ENCODE measurements at places on chromosomes 4 and X.

DNA sequence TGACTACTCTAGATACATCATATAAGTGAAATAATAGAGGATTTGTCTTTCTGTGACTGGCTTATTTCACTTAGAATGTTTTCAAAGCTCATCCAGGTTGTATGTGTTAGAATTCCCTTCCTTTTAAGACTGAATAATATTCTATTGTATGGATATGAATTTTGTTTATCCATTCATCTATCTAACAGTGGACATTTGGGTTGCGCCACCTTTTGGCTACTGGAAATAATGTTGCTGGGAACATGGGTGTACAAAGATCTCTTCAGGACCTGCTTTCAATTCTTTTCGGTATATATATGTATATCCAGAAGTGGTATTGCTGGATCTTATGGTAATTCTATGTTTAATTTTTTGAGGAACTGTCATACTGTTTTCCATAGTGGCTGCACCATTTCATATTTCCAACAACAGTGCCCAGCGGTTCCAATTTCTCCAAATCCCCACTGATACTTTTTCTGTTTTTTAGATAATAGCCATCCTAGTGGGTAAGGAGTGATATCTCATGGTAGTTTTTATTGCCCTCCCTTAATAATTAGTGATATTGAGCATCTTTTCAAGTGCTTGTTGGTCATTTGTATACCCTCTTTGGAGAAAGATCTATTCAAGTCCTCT, 3.4 kb upstream of the SCD5 start:
- DNase-seq: peak; percentile 15

GRCh38 chr4:141643557-141643956, 7.2 kb downstream of the IL15 start:
- no peak for DNase-seq

DNA sequence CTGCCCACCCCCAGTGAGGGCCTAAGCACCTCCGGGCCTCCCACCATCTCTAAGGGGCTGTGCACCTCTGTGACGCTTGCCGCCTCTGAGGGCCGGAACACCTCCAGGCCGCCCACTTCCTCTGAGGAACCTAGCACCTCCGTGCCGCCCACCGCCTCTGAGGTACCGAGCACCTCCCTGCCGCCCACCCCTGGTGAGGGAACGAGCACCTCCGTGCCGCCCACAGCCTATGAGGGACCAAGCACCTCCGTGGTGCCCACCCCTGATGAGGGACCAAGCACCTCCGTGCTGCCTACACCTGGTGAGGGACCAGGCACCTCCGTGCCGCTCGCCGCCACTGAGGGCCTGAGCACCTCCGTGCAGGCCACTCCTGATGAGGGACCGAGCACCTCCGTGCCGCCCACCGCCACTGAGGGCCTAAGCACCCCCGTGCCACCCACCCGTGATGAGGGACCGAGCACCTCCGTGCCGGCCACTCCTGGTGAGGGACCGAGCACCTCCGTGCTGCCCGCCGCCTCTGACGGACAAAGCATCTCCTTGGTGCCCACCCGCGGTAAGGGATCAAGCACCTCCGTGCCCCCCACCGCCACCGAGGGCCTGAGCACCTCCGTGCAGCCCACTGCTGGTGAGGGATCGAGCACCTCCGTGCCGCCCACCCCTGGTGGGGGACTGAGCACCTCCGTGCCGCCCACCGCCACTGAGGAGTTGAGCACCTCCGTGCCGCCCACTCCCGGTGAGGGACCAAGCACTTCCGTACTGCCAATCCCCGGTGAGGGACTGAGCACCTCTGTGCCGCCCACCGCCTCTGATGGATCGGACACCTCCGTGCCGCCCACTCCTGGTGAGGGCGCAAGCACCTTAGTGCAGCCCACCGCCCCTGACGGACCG, 977 bp downstream of the MAGEE1 start:
- no peak for DNase-seq

- DNase-seq: no peak
Observed at GRCh38 chr4:89598602-89599001, 238.4 kb downstream of the SNCA start.

DNA sequence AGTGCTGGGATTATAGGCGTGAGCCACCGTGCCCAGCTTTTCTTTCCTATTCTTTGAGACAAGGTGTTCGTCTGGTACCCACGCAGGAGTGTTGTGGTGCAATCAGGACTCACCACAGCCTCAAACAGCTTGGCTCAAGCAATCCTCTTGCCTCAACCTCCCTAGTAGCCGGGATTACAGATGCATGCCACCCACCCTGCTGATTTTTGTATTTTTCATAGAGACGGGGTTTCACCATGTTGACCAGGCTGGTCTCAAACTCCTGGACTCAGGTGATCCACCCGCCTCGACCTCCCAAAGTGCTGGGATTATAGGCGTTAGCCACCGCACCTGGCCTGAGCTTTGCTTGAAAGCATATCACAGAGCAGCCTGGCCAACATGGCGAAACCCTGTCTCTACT, 1.5 kb upstream of the CRLF2 start:
- no peak for DNase-seq

DNA sequence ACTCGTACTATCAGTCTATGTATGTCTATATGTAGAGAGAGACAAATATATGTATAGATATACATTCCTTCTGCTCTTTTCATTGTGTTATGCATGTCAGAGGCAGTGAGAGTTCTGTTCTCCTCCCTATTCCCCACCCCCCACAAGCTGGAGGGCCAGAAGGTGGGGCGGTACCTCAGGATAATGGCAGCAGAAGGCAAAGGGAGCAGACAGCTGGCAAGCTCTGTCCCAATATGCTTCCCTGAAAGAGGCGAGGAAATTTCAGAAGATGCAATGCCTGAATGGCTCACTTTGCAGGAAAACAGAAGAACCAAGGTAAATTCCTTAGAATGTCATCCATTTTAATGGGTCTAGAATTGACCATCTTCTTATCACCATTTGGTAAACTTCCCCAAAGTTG, 114.4 kb downstream of the NAA11 start:
- no peak for DNase-seq

DNA sequence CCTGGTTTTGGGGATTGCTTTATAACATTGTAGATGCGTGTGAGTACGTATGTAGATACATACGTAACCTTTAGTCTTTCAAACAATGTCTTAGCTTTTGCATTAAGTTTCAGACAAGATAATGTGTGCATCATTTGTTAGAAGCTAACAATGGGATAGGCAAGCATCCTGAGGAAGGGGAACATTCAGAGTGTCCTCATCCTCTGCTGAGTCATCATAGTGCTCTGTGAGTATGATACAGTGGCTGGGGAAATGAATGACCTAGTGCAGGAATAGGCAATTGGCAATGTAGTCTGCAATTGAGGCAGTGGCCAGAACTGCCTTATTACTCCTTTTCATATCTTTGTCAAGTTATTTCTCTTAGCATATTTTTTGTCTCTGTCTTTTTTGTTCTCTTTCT, 7.3 kb downstream of the NAP1L5 start:
- DNase-seq: no peak

GRCh38 chr4:80005863-80006262, 67.2 kb downstream of the ANTXR2 start:
- no peak for DNase-seq

GRCh38 chrX:139298437-139298836, 232.1 kb upstream of the F9 start:
- DNase-seq: no peak

DNA sequence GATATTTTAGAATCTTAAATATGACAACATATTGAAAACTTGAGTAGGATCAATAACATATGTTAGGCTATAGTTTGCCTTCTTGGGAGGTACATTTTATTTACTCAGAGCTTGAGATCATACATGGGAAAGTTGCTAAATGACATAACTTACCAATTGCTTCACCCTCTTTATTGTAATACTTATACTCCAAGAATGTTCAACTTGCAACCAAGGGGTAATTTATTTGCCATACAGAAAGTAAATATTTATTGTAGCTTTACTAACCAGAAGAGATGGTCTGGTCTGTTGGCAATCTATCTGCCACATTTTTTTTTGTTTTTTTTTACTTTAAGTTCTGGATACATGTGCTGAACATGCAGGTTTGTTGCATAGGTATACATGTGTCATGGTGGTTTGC, 426.6 kb downstream of the ARHGAP24 start:
- no peak for DNase-seq

DNA sequence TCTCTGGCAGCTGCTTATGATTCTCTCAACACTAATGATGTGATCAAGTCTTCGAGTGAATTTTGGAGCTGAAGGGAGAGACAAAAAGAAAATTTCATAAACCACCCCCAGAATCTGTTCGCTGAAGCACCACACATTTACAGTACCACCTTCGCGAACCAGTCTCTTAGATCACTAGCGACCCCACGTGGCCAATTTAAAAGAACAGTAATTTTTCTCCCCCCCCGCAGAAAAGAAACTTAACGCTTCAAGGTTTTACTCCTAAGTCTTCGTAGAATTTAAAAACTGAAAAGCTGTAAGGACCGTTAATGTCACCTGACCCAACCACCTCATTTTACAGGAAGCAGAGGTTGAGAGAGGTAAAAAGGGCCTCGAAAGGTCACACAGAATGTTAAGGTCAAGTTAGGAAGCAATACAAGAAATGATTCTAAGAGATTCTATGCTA, 187.5 kb downstream of the QDPR start:
- peak; percentile 15 for DNase-seq

DNA sequence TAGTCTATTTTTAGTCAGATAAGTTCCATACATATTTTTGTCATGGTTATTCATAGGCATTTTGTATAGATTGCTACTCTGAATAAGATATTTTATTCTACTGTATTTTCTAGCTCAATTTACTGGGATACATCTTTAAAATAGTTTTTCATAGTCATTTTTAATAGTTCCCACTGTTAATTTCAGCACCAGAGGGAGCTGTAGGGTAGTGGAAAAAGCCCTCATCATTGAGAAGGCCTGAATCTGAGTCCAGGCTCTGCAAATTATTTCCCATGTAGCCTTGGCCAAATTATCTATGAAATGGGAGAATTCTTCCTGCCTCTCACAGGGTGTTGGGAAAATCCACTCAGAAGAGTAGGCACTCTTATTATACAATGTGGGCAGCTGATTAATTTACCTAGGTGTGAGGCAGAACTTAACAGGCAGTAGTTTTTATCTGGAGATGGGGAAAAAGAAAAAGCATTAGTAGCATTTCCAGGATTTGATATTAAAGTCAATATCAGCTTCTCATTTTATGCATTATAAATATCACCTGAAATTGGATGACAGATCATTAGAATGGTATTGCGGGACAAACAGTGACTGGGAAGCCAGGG, 102.9 kb upstream of the PAQR3 start:
- no peak for DNase-seq

DNA sequence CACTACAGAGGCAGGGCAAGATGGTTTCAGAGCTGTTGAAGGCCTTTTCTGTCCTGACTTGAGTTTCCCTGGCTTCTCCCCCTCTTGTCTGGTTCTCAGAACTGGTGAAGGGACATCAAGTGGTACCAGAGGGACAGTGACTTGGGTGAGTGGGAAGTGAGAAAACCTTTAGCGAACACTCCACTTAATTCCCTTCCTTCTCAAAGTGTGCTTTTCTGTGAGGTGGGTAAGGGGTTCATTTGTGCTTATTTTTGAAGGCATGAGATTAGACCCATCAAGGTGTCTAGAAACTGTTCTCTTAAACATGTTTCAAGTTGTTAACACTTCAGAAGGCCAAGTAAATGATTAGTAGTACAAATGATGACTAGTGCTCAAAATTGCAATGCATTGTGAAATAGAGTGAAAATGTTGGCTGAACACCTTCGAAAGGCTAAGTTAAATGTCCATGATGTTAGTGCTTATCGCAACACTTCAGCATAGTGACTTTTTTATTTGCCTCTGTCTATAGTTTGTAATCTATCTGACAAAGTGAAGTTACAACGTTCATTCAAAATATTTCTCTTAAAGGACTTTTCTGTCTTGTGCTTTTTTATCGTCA, 2.8 kb downstream of the AREG start:
- DNase-seq: no peak

- DNase-seq: no peak
Observed at GRCh38 chr4:154457471-154457870, 34.1 kb downstream of the DCHS2 start.
